Hair follicular keratinocyte (primary cell): ENCODE measurements at places on chromosomes 1 and 21. TPM values are rescaled to one million over a fixed set of nuclear protein-coding genes. Genes with fewer than 3 reads are reported as not detected.

The BACE2 gene
- total RNA-seq, result 48.8 and 63.2 TPM in 2 replicates

The RIPK4 gene
- total RNA-seq, result 23.0 and 25.3 TPM in 2 replicates

The TSPEAR gene
- total RNA-seq, result not detected in 2 replicates

The ATP1A4 gene
- not detected in 2 replicates for total RNA-seq

The TIMM17A gene
- 50.1 and 69.7 TPM in 2 replicates for total RNA-seq

The DNASE2B gene
- total RNA-seq, result not detected in 2 replicates

The CR1 gene
- total RNA-seq, result not detected in 2 replicates

The LMO4 gene
- total RNA-seq, result 30.2 and 56.4 TPM in 2 replicates

The RBM11 gene
- 0.16 and 0.27 TPM in 2 replicates for total RNA-seq

The ACKR1 gene
- not detected in 2 replicates for total RNA-seq

The TFB2M gene
- 11.2 and 17.3 TPM in 2 replicates for total RNA-seq

The UMODL1 gene
- total RNA-seq, result not detected in 2 replicates

The PDZK1IP1 gene
- 3.5 and 6.2 TPM in 2 replicates for total RNA-seq
